ENCODE measurements at places on chromosomes 3 and 15. TPM values are rescaled to one million over a fixed set of nuclear protein-coding genes. Genes with fewer than 3 reads are reported as not detected.

The XIRP1 gene
- not detected for total RNA-seq

The GNAT1 gene
- not detected for total RNA-seq

The HAPLN3 gene
- total RNA-seq: 4.9 TPM

The SNURF gene
- total RNA-seq: 0.45 TPM

The UMPS gene
- 26.0 TPM for total RNA-seq

The SLC28A2 gene
- not detected for total RNA-seq

The FANCD2OS gene
- total RNA-seq: not detected

The SAMD7 gene
- not detected for total RNA-seq

The SEMA3B gene
- total RNA-seq: 14.3 TPM

The PPP2R3A gene
- 9.8 TPM for total RNA-seq

The ETV5 gene
- total RNA-seq: 18.2 TPM

The MYZAP gene
- 0.17 TPM for total RNA-seq

The RCN2 gene
- total RNA-seq: 48.6 TPM

The CACNA2D2 gene
- 0.17 TPM for total RNA-seq

The ROPN1 gene
- total RNA-seq: not detected

The MINDY2 gene
- 8.2 TPM for total RNA-seq

The SH2D7 gene
- total RNA-seq: not detected

The RAB8B gene
- 32.1 TPM for total RNA-seq

The GASK1A gene
- 1.2 TPM for total RNA-seq

The GPX1 gene
- total RNA-seq: 639 TPM

The THSD4 gene
- 14.7 TPM for total RNA-seq

The CPA3 gene
- total RNA-seq: 0.50 TPM

The EPHA3 gene
- total RNA-seq: 0.15 TPM

The SERPINI2 gene
- not detected for total RNA-seq

The NRG4 gene
- not detected for total RNA-seq

The LRTM1 gene
- not detected for total RNA-seq

The CHST14 gene
- 17.1 TPM for total RNA-seq

The CCR5 gene
- not detected for total RNA-seq

The MUSTN1 gene
- total RNA-seq: not detected

The SRGAP3 gene
- total RNA-seq: 1.2 TPM

The CKMT1B gene
- not detected for total RNA-seq

The MYH15 gene
- total RNA-seq: under 0.01 TPM

The BUB1B gene
- total RNA-seq: 35.5 TPM

The TSC22D2 gene
- 8.8 TPM for total RNA-seq

The DIPK2A gene
- 13.6 TPM for total RNA-seq

The ZMYND10 gene
- total RNA-seq: 1.3 TPM

The HDC gene
- not detected for total RNA-seq

The CHRFAM7A gene
- not detected for total RNA-seq

The TMEM207 gene
- not detected for total RNA-seq
